ENCODE measurements at places on chromosomes 6 and 20.

GRCh38 chr6:11681770-11682169 is 96.8 kb downstream of the ADTRP start:
- DNase-seq = no peak

GRCh38 chr6:95599706-95600105 is 22.4 kb downstream of the MANEA start:
- DNase-seq = no peak

DNA sequence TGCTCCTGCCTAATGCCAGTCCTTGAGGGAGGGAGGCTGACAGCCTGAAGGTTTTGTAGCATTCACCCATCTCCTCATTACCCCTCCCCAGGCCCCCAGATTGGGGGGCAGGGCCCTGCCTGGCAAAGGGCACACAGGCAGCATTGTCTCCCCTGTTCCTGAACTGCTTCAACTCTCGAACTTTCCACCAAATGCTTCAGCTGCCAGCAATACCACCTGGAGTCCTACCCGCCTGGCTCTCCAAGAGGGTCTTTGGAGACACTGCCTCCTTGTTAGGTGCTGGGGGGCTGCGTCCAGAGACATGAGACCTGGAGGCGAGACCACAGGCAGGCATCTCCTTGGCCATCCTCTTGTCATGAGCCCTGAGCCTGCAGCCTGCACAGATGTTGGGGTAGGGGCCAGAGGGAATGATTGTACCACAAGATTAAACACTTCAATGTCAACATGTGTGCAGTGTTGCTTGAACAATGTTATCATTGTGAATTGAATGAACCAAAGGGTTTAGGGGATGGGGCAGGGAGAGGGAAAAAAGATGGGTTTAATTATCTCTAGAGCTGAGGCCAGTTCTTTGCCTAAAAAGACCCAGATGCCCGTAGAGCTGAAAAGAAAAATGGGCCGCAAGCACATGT is 25.0 kb downstream of the BMP7 start:
- DNase-seq = no peak

- no peak for DNase-seq
Measured at GRCh38 chr6:163837691-163838431, 423.3 kb downstream of the QKI start.

DNA sequence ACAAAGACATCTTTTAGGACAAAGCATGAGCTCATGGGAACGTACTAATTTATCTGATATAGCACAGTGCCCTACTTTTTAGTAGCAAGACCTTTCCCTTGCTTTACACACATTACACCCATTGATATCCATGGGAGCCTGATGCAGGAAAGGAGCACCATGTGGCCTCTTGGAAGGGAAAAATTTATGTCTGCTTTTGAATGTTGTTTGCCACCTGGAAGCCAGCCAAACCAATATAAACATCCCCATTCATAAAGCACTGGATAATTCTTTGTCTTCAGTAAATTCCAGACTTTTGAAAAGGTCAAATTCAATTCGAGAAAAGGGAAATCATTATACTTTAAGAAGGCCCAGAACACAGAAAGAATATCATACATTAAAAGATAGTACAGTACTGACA is 152.3 kb upstream of the BEND6 start:
- no peak for DNase-seq

DNA sequence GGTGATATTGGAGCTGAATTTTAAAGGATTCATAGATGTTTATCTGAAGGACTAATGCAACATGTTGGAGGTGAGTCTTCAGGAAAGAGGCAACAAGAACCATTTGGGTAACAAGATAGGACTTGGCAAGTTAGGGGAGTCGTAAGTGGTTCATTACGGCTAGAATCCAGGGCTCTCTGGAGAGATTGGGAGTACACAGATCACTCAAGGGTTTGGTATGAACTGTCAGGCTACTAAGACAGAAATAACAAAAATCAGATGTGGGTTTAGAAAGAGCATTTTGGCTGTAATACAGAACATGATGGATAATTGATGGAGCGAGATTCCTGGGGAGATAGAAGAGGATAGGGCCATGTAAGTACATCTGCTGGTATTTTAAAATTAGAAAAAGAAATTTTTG is 86.3 kb upstream of the ESR1 start:
- no peak for DNase-seq
